ENCODE measurements at places on chromosomes 2 and 18.

GRCh38 chr18:48620071-48620470 lies 81.2 kb downstream of the CTIF start:
- DNase-seq, result no peak

DNA sequence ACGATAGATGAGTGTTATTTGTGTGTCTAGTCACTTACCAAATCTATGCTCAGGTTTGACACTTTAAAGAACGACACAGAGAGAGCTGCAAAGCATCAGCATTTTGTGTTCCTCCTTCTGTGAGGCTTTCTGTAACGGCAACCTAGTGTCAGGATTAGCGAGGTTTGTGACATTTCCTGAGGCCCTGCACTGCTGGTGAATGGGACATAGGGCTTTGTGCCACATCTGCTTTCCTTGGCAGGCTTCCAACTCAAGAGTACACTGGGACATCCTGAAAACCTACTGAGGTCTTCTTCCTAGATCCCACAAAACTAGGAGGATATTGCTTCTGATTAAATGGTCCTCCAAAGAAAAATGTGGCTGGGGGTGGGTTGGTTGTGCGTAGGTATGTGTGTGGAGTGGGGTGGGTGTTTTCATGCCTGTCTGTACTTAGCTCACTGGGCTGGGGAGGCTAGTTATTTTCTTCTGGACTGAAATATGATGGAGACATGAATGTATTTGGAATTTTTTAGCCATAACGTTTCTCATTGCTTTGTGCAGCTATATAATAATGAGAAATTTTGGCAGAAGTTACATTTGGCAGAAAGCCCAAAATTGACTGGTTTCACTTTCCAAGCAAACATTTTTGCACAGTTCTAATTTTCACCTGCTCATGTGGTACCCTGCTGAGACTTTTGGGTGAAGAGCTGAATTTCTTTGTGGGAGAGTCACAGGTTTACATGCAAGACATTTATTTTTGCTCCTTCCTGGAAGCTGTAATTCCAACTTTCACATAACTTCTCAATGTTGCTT lies 308.4 kb downstream of the XIRP2 start:
- DNase-seq, result peak; percentile 50

GRCh38 chr2:212489719-212490346 lies 48.8 kb downstream of the ERBB4 start:
- no peak for DNase-seq

DNA sequence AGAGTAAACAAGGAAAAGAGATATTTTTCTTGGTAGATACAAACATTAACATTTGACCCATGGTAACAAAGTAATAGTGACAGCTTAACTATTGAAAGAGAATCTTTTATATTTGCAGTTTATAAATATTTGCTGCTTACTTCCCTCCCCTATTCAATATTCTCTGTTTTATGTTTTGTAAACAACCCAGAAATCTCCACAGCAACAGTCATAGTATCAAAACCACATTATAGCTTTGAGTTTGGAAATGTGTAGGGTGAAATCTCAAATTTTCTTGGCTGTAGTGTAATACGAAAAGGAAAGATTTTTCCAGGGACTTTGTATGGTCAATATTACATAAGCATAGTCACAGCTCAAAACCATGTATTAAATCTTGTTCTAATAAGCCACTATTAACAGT lies 511.2 kb downstream of the METTL4 start:
- DNase-seq, result no peak

DNA sequence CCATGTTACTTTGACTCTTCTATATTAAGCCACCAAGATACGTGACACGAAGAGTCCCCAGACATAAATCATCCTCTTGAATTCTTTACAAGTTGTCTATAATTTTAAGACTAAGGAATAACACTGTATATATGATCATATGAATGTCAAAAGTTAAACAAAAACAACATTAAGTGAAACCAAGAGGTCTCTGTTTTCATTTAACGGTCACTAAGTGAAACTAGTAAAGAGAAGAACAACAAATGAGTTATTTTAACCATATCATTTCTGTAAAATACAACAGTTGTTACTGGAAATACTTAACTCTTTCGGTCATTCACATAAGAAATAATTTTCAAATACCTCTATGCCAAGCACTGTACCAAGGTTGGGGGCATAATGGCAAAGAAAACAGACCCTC lies 45.7 kb upstream of the STK17B start:
- no peak for DNase-seq

GRCh38 chr2:74462786-74463105 lies 2.4 kb downstream of the MOGS start:
- DNase-seq, result no peak

- DNase-seq, result no peak
Measured at GRCh38 chr2:226993171-226993570, 157.3 kb downstream of the RHBDD1 start.

- DNase-seq, result no peak
Measured at GRCh38 chr2:121266543-121267106, 18.4 kb downstream of the TFCP2L1 start.

DNA sequence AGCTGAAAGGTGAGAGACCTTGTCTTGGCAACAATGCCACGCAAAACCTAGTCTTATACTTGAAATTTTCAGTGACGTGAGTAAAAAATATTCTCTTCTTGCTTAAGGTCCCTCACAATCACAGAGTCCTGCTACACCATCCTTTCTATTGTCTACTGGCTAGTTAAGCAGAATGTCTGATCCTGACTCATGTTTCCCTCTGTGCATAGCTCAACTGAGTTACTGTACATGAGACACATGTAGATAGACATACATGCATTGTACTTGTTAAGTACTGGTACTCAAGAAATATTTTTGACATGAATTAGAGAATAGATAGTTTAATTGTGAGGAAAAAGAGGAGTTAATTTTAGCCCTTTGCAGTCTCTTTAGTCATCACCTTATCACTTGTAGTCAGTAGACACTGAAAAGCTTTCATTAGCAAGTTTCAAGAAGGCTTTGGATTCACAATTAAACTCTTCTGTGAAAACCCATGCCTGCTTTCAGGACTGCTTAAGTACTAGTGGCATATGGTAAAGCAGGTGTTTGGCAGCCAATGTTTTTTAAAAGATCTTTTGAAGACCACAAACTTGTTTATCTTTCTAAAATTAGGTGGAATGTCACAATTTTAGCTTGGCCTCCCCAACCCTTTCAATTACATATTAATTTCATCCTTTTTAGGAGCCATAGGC lies 158.7 kb upstream of the CCDC150 start:
- DNase-seq, result peak; percentile 59

DNA sequence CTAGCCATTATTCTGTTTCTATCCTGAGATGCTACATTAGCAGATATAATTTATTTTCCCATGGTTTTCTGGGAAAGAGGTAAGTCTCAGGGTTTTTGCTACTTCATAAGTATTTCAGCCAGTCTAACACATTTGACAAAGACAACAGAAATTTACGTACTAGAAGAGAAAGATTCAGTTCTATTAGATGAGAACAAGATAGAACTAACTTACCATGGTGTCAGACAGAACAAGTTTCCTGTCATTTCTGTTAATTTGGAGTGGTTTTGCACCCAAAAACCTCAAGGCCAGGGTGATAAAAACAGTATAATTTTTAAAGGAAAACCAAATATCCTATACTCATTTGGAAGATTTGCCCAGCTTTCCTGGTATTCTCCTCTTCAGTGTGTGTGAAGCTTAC lies 15.6 kb downstream of the SLC4A5 start:
- no peak for DNase-seq

- peak; percentile 87 for DNase-seq
Measured at GRCh38 chr2:172098650-172099471, 3.8 kb downstream of the DLX2 start.

- DNase-seq, result no peak
Measured at GRCh38 chr2:230678451-230678850, 34.2 kb upstream of the CAB39 start.

GRCh38 chr2:148982282-148982681 lies 56.2 kb upstream of the LYPD6B start:
- peak; percentile 39 for DNase-seq

- DNase-seq, result peak; percentile 10
Measured at GRCh38 chr2:35933031-35933430, 422.5 kb upstream of the CRIM1 start.

GRCh38 chr2:28153851-28154250 lies 238.8 kb upstream of the FOSL2 start:
- no peak for DNase-seq

DNA sequence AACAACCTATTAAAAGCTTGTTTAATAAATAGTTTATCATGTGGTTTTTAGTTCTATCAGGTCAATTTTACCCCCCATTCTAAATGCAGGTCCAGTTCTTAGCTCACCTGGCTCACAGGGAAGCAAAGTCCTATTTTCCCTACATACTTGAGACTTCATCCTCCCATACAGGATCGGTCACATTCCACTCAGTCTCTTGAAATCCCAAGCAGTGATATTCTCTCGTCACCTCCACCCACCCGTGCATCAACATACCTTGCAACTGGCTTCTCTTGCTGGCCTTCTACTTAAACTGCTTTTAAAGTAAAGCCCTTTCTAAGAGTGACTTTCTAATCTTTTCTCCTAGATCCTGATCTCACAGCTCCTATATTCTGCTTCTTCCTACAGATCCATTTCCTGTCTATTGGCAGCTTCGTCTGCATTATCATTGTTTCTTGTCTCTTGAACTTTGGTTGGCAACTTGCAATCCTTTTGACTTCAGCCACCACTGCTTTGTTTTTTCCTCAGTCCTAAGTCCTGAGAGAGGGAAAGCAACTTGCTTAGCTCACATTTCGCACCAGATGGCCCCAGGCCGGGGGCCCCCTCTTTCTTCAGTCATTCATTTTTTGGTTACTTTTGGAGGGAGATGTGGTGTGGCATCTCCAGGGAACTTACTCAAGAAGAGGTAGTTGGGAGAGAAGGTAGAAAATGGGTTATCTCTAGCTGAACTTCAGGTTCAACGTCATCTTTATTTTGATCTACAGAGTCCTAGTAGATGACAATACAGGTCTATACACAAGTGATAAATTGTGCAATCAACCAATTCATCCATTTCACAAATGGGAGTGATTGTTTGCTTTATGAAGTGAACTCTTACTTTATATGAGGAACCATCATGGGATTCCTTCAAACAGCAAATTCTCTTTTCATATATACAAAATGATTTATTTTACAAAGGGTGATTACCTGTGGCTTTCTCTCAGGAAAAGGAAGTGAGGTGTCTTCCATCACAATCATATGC lies 23.9 kb upstream of the NCOA1 start:
- DNase-seq, result no peak

DNA sequence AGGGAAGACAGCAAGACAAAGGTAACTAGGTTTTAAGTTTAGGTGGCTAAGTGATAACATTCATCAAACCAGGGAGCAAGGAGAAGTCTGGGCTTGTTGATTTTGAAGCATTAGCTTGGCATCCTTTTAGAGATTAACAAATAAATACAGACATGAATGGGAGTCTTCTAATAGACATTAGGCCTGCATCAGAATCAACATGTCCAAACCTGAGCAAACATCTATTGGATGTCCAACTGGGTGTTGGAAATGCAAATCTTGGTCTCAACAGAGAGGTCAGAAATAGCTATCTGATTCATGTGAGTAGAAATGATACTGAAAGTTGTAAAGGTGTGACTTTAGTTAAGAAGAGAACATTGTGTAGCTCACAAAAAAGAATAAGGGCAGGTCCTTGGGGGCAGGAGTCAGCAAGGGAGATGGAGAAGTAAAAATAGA lies 85.5 kb upstream of the RND3 start:
- DNase-seq, result no peak

DNA sequence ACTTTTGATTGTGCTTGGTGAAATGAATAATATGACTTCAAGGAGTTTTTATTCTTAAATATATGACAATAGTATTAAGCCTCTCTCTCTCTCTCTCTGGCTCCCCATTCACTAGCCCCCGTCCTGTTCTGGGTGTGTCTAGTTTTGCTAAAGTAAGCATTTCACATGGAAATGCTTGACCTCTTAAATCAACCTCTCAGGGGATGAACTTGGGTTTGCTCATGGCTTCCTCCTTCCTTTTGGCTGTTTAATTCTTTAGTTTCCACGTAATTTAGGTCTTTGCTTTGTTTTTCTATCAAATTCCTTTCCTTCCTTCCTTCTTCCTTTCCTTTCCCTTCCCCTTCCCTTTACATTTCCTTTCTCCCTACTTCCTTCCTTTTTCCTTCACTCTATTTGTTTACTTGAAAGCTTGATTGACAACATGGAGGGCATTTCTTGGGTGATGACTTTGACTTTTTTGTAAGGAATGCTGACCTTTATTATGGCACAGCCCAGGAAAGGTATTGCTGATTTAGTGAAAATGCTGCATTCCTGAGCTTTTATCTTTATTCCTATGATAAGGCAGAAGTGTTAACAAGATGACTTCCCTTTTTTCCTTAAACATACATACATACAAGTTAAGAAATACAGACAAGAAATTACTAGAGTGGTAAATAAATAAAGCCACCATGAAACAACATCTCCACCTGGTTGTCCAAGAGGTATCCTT lies 3.6 kb downstream of the DPP4 start:
- DNase-seq, result peak; percentile 11

DNA sequence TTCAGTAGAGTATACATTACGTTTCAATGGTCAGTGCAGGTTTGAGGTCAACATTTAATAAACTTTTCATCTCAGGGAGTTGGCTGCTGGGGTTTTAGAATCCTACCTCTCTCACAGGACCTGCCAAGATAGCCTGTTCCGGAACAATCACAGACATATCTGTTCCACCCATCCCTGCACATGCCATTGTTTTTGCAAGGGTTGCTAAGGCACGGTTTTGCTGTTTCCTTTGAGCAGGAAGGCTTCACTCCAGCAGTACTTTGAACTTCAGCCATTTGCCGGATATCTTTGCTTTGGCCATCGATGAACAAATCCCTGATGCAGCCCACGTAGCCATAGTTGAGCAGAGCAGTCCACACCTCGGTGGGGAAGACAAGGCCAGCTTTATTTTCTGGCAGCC lies 493.8 kb downstream of the NRXN1 start:
- DNase-seq, result no peak

DNA sequence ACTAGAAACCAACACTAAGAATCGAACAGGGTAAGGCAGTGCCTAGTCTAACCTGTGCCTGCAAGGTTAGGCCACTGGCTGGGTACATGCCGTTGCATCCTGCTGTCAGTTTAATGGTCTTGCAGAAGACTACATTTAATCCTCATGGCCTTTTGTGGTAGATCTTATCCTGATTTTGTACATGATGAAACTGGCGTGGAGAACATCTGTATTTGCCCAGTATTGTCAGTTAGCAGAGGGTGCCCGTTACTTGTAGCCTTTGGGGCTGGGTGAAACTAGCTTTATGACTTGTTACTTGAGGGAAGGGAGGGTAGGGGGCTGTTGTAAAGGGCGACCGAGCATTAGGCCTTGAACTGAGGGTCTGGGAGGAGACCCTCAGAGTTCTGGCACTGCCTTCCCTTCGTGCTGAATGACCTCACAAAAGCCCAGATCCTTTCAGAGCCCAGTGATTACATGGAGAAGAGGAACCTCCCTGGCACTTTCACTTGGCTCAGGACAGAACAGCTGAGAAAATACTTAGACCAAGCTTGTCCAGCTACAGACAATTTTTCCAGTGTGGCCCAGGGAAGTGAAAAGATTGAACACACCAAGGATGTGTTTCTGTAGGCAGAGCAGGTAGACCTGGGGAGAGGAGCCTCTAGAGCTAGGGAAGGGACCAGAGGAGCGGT lies 19.5 kb downstream of the SLC20A1 start:
- DNase-seq, result no peak

GRCh38 chr2:218039171-218039570 lies 29.9 kb upstream of the RUFY4 start:
- DNase-seq, result peak; percentile 38
